ENCODE measurements at places on chromosomes 3 and 15. TPM values are rescaled to one million over a fixed set of nuclear protein-coding genes. Genes with fewer than 3 reads are reported as not detected.

The GPR27 gene
- not detected for total RNA-seq

The GRAMD2A gene
- total RNA-seq = not detected

The OXNAD1 gene
- 11.2 TPM for total RNA-seq

The SYNPR gene
- not detected for total RNA-seq

The VILL gene
- total RNA-seq = 32.9 TPM

The ACP3 gene
- 0.39 TPM for total RNA-seq

The MESP2 gene
- not detected for total RNA-seq

The LEKR1 gene
- total RNA-seq = 4.6 TPM

The ZNF385D gene
- not detected for total RNA-seq

The RBP2 gene
- total RNA-seq = not detected

The TNIK gene
- total RNA-seq = 7.7 TPM

The GNAT1 gene
- not detected for total RNA-seq

The C2CD4A gene
- not detected for total RNA-seq

The MEIS2 gene
- 0.39 TPM for total RNA-seq

The ACOX2 gene
- not detected for total RNA-seq

The ZMYND10 gene
- total RNA-seq = 1.8 TPM

The KCTD6 gene
- 16.8 TPM for total RNA-seq

The ZNF619 gene
- 27.6 TPM for total RNA-seq

The BOC gene
- 0.12 TPM for total RNA-seq

The FBXO45 gene
- total RNA-seq = 5.2 TPM

The COL6A5 gene
- not detected for total RNA-seq

The TGM4 gene
- not detected for total RNA-seq

The GLDN gene
- total RNA-seq = not detected

The SLITRK3 gene
- total RNA-seq = not detected

The FBXO40 gene
- total RNA-seq = not detected

The THOC7 gene
- 30.5 TPM for total RNA-seq

The RAB43 gene
- total RNA-seq = 15.9 TPM

The XRN1 gene
- total RNA-seq = 78.6 TPM

The HESX1 gene
- 0.39 TPM for total RNA-seq

The MAPKAPK3 gene
- total RNA-seq = 18.8 TPM

Data from B cell (primary cell).